ENCODE measurements at places on chromosomes 12 and 14. TPM values are rescaled to one million over a fixed set of nuclear protein-coding genes. Genes with fewer than 3 reads are reported as not detected.

Gene BCDIN3D
- 2.7 TPM for total RNA-seq

DNA sequence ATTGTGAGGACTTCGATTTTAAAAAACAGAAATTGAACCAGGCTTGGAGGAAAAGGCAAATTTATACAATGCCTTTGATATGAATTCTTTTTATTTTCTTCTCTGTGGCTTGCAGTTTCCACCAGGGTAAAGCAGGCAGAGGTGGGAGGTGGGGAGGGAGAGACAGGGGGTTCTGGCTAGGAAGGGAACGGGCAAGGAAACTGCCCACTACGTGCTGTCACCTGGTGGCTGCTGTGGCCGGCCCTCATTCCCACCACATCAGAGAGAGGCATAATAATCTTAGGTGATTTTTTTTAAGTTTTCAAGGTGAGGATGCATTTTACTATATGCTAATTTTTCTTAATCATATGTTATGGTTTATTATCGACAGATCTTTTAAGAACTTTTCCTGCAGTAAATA is 145.8 kb downstream of the CACNA1C start:
- no peak for DNase-seq
- H3K4me1 ChIP-seq = no peaks in the 10 kb centered on the region
- H3K27me3 ChIP-seq = no peaks in the 10 kb centered on the region
- no peak overlapping the region for H3K4me3 ChIP-seq

- H3K36me3 ChIP-seq = no peaks in the 10 kb centered on the region
- H3K27ac ChIP-seq = no peak overlapping the region
- no peak overlapping the region for H3K4me3 ChIP-seq
- H3K27me3 ChIP-seq = no peaks in the 10 kb centered on the region
- no peaks in the 10 kb centered on the region for H3K4me1 ChIP-seq
- DNase-seq = no peak
Measured at GRCh38 chr12:57674691-57675090, 19.2 kb upstream of the OS9 start.

GRCh38 chr14:104086661-104087461 is 1.4 kb downstream of the ASPG start:
- H3K27ac ChIP-seq = no peak overlapping the region
- H3K27me3 ChIP-seq = peaks cover 5% of the 10 kb centered on the region
- no peak overlapping the region for H3K4me3 ChIP-seq
- no peak for DNase-seq
- peaks cover 4% of the 10 kb centered on the region for H3K4me1 ChIP-seq

- H3K4me1 ChIP-seq = peaks cover 53% of the 10 kb centered on the region
- no peak overlapping the region for H3K27ac ChIP-seq
- no peaks in the 10 kb centered on the region for H3K27me3 ChIP-seq
Measured at GRCh38 chr14:63486738-63487137, 56.4 kb downstream of the PPP2R5E start.
